Stimulated activated CD4-positive, alpha-beta T cell treated with anti-CD3 and anti-CD28 coated beads, Interleukin-1b, Interleukin-23, amount 100 ng/mL, for 1 hour (primary cell): ENCODE measurements at places on chromosomes 4 and X.

- DNase-seq: no peak
Observed at GRCh38 chrX:53004038-53004437, 44.6 kb upstream of the GPR173 start.

DNA sequence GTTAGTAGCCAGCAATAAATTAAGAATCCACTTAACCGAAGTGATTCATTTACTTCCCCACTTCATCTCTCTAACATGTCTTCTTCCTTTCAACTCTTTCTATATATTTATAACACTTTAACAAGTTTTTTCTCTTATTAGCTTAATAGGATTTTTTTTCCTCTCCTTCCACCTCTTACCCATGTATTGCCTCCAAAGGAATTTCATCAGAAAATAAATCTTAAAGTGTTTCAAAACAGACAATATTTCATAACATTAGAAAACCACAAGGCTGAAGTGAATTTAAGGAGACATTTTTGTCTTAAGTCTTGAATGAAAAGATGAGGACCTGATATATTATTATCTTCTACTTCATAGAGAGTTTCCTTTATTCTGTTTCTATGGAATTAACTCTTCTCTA lies 101.5 kb downstream of the PDGFC start:
- DNase-seq: no peak

GRCh38 chr4:26912810-26913209 lies 52.2 kb downstream of the STIM2 start:
- DNase-seq: no peak

GRCh38 chrX:8636497-8636896 lies 95.4 kb downstream of the ANOS1 start:
- DNase-seq: no peak

DNA sequence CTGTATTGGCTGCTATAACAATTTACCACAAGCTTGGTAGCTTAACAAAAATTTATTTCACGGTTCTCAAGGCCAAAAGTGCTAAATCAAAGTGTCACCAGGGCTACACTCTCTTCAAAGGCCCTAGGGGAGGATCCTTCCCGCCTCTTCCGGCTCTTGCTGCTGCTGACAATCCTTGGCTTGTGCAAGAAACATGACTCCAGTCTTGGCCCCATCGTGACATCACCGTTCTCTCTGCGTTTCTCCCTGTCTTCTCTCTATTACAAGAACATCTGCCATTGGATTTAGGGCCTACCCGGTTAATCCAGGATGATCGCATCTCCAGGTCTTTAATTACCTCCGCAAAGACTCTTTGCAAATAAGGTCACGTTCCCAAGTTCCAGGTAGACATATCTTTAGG lies 10.4 kb upstream of the CLCN4 start:
- no peak for DNase-seq

DNA sequence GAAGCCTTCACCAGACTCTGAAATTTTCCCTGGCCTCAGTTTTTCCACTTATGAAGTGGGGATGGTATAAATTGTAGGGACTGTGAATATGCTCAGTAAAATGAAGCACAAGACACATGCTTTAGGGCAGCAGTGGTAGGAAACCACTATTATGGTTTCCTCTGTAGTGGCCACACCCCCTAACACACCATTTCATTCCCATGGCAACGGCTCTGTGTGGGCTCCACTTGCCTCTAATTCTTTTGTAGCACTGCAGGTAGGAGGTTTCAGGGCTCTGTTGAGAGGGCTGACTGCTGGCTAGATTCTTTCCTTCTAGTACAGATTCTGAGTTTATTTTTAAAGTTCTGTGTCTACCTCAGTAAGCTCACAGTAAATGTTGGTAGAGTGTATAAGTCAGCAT lies 3.5 kb upstream of the VMA21 start:
- no peak for DNase-seq

GRCh38 chrX:81082649-81083048 lies 119.1 kb downstream of the HMGN5 start:
- DNase-seq: no peak

DNA sequence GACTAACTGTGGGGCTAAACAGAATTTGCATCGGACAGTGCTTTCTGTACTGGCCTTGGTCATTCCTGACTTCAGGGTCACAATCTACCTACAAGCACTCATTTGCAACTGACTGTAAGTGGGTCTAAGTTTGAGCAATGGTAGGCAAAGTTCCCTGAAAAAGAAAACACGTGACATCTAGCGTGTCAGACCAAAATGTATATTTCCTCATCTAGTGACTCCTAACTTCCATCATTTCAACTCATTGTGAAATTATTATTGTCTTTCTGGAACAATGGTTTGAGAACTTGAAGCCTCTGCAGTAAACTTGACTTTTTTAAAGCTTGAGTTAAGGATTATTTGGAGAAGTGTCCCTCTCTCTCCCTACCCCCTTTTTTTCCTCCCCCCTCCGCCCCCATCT lies 113.6 kb downstream of the MID1 start:
- no peak for DNase-seq

- no peak for DNase-seq
Observed at GRCh38 chrX:12434493-12434892, 296.2 kb downstream of the FRMPD4 start.

- no peak for DNase-seq
Observed at GRCh38 chrX:23035493-23035892, 35.7 kb downstream of the DDX53 start.

DNA sequence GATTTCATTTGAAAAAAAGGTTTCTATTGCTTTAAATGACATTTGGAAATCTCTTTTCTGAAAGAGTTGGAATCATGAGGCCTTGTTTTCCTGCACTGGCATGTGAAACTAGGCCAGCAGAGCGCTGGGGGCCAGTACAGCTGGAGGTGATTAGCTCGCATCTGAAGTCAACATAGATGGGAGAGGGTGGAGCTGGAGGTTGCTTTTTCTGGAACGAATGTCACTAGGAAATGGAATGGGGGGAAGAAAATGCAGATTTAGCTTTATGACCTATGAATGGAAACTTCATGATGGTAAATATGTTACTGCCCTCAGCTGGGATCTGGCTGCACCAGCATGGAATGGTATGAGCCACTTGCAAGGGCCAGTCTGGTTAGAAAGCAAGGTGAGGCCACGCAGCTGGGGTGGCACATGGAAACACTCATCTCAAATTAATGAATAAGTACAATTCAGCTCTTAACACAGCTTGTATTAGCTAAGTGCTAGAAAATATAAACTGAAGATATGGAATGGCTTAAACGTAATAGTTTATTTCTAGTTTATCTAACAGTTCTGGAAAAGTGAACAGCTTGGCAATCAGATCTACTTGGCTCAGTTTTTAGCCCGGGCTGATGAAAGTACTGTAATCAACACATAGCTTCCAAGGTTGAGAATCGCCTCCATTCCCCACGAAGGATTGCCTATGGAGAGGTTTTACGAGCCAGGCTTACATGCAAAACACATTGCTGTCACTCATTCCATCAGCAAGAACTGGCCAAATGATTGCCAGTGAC lies 32.5 kb downstream of the SLC10A6 start:
- no peak for DNase-seq
